SK-N-DZ (cell line): ENCODE measurements at places on chromosomes 16 and 17.

GRCh38 chr16:77955127-77955526 lies 67.2 kb upstream of the CLEC3A start:
- no peak for DNase-seq

GRCh38 chr17:41004397-41004796 lies 4.5 kb downstream of the KRTAP3-1 start:
- no peak for DNase-seq

DNA sequence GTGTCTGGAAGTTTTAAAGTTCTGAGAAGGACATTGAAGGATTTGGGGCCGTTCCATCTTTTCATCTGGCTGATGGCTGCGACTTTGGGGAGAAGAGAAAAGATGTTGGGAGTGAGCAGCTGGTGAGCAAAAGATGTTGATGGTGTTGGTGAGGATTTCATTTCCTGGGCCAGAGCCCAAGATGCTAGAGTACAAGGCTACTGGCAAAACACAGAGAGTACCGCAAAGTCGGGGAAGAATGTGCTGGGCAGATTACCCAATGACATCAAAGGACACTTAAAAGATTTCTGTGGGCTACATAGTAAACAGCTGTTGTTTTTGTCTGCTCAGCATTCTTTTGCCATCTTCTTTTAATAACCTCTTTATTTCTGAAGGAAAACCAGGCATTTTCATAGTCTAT lies 49.4 kb upstream of the GAS7 start:
- DNase-seq: no peak

GRCh38 chr16:47695756-47696155 lies 234.6 kb downstream of the PHKB start:
- DNase-seq: no peak
